ENCODE measurements at places on chromosomes 11 and 22.

DNA sequence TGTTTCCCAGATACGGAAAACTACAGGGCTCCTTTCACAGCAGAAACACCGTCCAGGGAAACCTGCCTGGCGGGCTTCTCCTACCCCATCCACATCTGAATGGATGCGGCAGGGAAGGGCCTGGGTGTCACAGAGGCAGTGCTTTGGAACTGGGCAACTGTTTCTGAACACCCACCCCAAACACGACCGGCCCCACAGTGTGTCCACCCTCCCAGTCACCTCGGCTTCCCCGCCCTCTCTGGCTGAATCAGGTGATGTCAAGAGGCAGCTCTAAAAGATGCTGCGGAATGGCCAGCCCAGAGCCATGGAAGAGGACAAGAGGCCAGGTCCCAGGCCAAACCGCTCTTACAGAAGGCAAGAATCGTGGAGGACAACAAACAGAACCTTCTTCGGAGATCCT is 22.0 kb downstream of the IFT27 start:
- no peak for DNase-seq

GRCh38 chr11:10285148-10285802 is 8.7 kb downstream of the SBF2 start:
- no peak for DNase-seq

DNA sequence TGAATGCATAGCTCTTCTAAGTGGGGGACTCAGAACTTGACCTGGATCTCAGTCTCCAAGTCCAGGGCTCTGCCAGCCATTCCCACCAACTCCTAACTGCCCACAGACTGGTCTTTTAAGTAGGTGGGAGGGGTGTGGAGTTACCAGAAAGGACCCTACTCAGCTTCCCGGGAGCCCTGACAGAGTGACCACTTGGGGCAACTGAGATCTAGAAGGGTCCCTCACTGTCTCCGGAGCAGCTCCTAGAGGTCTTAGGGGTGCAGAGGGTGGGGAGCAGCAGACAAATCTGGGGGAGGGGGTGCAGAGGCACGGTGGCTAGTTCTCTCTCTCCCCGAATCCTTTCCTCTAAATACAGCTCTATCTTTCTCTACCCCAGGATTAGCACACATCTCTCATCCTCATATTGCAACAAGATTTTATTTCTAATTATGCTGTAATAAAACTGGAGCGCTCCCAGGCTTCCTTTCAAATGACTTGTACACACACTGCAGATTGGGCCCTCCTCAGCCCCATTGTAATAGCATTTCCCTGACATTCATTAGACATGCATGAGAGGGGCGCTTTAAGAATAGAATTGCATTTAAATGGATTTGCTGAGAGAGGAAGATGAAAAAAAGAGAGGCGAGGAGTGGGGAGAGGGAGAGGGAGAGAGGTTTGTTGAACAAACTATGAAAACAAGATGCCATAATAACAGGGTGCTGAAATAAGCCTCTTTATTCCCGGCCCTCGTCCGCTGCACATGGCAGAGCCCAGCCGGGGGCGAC is 219.0 kb downstream of the CEP164 start:
- no peak for DNase-seq

DNA sequence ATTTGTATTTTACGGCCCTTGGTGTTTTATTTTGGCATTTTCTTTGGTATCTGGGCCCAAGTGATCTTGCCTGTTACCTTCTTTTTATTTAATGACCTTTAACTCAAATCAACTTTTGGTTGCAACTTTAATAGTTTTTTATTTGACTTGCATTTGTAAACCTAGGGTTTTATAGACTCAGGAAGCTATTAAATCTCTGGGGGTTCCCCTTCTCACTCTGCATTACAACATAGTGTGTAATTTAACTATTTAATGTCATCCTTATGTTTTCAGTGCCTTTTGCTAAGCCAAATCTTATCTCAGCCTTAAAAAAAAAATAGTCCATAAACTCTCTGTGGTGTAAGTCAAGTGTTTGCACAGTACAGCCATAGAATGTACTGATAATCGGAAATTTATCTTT is 3.4 kb downstream of the FJX1 start:
- no peak for DNase-seq

- no peak for DNase-seq
Measured at GRCh38 chr11:43874078-43874477, 6.6 kb upstream of the ALKBH3 start.

DNA sequence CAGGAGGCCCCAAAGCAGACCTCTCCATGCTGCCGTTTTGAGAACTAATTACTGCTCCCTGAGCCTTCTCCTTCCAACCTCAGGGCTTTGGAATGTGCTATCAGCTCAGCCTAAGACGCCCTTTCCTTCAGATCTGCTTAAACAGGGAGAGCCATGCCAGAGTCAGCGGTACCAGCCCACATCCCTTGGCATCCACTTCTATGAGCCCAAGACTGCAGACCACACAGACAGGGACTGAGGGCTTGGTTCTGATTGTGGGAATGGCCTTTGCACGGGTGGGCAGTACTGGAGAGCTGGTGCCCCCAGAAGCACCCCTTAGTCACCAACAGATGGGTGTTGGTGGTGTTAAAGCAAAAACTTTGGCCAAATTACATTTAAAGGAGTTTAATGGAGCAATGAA is 146.5 kb downstream of the TTC17 start:
- DNase-seq, result no peak

GRCh38 chr11:12577725-12578644 is 96.2 kb upstream of the TEAD1 start:
- DNase-seq, result no peak

DNA sequence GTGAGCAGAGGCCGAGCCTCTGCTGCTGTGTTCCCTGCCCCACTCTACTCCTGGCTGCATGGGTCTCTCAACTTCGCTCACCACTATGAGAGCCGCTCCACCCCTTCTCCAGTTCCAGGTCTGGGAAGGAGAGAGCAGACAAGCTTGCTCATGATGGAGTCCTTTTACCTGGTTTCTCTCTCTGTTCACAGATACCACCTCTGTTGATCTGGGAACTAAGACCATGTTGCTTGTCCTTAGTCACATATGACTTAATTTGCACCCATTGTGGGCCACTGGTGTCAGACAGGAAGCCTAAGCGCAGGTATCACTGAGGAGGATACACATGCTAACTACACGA is 26.8 kb downstream of the MCM5 start:
- DNase-seq, result no peak

DNA sequence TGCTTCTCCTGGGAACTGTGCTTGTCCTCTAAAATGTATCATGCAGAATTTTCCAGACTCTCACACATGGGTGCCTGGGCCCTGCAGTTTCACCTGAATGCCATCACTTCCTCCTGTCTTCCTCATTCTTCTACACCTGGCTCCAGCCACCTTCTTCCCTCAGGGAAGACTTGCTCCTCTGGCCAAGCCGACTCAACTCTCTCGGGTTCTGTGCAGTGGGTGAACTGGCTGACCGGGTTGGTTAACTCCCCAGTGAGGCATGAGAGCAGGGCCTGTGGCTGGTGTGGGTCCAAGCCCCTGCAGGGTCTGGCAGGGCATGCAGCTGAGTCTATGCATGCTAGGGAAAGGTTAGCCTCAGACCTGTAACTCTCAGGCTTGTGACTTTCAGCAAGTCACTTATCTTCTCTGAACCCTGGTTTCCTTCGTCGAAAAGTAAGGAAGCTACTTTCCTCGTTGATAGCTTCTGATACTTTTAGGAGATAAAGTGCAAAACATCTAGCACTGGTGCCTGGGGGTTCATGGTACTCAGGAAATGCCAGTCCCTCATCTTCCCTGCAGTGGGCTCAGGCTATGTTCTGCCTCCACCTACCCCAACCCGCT is 11.9 kb downstream of the CD82 start:
- DNase-seq, result no peak

Measured in T-helper 1 cell (primary cell).